T-helper 17 cell (primary cell): ENCODE measurements at places on chromosomes 4 and X. TPM values are rescaled to one million over a fixed set of nuclear protein-coding genes. Genes with fewer than 3 reads are reported as not detected.

DNA sequence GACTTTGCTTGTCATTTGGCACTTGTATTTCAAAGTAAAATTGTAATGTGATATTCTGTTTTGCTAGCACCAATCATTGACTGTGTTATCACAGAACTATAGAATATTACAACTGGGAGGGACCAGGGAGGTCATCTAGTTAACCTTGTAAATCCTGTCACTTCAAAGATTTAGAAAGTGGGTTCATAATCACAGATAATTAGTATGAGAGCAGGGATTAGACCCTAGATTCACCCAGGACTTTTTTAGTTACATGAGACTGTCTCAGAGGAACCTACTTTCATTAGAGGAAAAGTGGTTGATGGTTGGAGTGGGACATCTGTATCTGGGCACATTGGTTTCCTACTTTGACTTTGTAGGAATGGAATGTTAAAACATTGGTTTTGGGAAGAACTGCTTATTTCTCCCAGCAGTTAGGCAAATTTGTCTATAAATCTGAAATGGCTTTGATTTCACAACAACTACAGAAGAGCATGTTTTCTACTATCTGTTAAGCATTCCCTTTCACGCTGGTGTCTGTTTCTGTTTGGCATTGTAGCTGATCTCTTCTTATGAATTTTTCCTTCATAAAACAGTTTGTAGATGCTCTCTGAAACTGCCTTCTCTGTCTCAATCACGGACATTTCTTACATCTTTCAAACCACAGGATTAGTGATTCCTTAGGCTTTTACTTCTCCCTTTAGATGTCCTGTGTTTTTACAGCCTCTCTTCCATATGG is 144.1 kb downstream of the DIPK2B start:
- no peaks in the 10 kb centered on the region for H3K27me3 ChIP-seq
- peak overlapping the region; percentile 36 for H3K4me3 ChIP-seq
- DNase-seq, result no peak
- peaks cover 7% of the 10 kb centered on the region for H3K4me1 ChIP-seq
- H3K36me3 ChIP-seq, result no peaks in the 10 kb centered on the region

GRCh38 chrX:79140731-79141130 is 3.8 kb upstream of the GPR174 start:
- no peak overlapping the region for H3K27ac ChIP-seq
- H3K27me3 ChIP-seq, result no peaks in the 10 kb centered on the region
- H3K4me1 ChIP-seq, result peaks cover 5% of the 10 kb centered on the region
- no peaks in the 10 kb centered on the region for H3K36me3 ChIP-seq
- DNase-seq, result no peak

GRCh38 chr4:118738090-118738489 is 52.9 kb downstream of the METTL14 start:
- no peak overlapping the region for H3K4me3 ChIP-seq
- peaks cover 5% of the 10 kb centered on the region for H3K4me1 ChIP-seq
- no peak for DNase-seq
- no peaks in the 10 kb centered on the region for H3K27me3 ChIP-seq

DNA sequence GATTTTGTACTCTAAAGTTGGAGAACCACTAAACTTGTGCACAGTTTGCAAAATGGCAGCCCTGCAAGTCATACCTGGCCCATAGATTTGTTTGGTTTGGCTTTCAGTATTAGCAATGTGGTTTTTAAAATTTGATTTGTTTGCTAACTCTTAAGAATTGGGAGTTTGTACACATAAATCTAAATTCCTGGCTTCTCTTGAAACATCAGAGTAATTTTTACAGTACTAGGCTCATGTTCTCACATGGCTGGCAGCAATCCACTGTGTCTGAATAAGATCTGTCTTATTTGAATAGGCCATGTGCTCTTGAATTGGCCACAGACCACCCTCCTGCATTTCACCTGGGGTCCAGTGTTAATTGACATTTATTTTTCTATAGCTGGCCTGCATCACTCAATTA is 21.3 kb downstream of the DIAPH2 start:
- DNase-seq, result no peak
- H3K36me3 ChIP-seq, result no peaks in the 10 kb centered on the region
- peaks cover 14% of the 10 kb centered on the region for H3K4me1 ChIP-seq

GRCh38 chr4:178577933-178578332 is 1135.7 kb upstream of the AGA start:
- no peaks in the 10 kb centered on the region for H3K27me3 ChIP-seq
- H3K27ac ChIP-seq, result no peak overlapping the region
- H3K36me3 ChIP-seq, result no peaks in the 10 kb centered on the region
- no peak overlapping the region for H3K4me3 ChIP-seq
- no peak for DNase-seq

DNA sequence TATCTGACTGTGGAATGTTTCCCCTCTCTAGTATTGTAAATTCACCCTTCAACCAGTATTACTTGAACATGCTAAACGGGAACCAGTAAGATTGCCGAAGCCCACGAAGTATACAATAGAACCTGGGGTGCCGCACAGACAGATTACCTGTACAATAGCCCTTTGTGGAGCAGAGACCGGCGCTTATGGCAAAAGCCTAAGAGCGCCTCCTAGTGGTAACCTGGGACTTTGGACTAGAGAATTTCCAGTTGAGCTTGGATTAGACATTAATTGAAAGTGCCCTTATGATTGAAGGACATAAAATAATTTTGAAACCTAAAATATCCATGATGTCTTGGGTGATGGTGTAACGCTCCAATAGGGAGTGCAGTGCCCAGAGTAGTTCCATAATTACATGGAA is 14.1 kb downstream of the ZNF157 start:
- H3K27me3 ChIP-seq, result no peaks in the 10 kb centered on the region
- H3K4me1 ChIP-seq, result peaks cover 11% of the 10 kb centered on the region
- DNase-seq, result peak; percentile 27
- H3K4me3 ChIP-seq, result no peak overlapping the region
- H3K36me3 ChIP-seq, result no peaks in the 10 kb centered on the region
- H3K27ac ChIP-seq, result no peak overlapping the region

Gene AR
- 0.22 TPM for total RNA-seq

GRCh38 chr4:133190098-133190497 is 41.0 kb downstream of the PCDH10 start:
- H3K4me1 ChIP-seq, result no peaks in the 10 kb centered on the region
- no peak for DNase-seq
- no peak overlapping the region for H3K4me3 ChIP-seq
- no peaks in the 10 kb centered on the region for H3K36me3 ChIP-seq
- no peaks in the 10 kb centered on the region for H3K27me3 ChIP-seq

GRCh38 chr4:53908661-53909078 is 155.7 kb downstream of the CHIC2 start:
- no peak overlapping the region for H3K4me3 ChIP-seq
- DNase-seq, result no peak
- H3K36me3 ChIP-seq, result peaks cover 2% of the 10 kb centered on the region
- H3K27me3 ChIP-seq, result peaks cover 84% of the 10 kb centered on the region
- H3K4me1 ChIP-seq, result peaks cover 9% of the 10 kb centered on the region
- no peak overlapping the region for H3K27ac ChIP-seq

GRCh38 chr4:76690011-76690905 is 207.7 kb downstream of the SOWAHB start:
- H3K36me3 ChIP-seq, result no peaks in the 10 kb centered on the region
- peaks cover 67% of the 10 kb centered on the region for H3K27me3 ChIP-seq
- H3K4me3 ChIP-seq, result peak overlapping the region; percentile 76
- no peak for DNase-seq

DNA sequence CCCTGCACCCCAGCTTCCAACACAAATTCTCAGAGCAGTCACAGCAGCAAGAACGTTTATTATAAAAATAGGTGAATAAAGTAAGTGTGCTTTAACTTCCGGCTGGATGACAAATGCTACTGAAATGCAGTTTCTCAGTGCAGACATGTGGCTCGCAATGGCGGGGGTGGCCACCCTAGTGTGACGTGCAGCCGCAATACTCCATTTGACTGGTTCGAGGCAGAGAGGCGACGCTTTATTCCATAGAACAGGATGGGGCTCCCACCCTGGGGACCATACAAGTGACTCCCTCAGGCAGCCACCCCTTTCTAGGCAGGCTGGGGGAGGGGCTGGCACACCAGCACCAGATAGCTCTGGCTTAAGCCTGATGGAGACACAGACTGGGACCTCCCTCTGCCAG is 14.5 kb downstream of the TNIP2 start:
- peak overlapping the region; percentile 99 for H3K27ac ChIP-seq
- H3K4me3 ChIP-seq, result no peak overlapping the region
- no peak for DNase-seq
